Chondrocyte (in vitro differentiated cells): ENCODE measurements at places on chromosomes 1 and 21. TPM values are rescaled to one million over a fixed set of nuclear protein-coding genes. Genes with fewer than 3 reads are reported as not detected.
A peak's percentile ranks its signal among the peaks of the same experiment; 100 is the strongest.

- no peak overlapping the region for H3K4me3 ChIP-seq
- H3K27me3 ChIP-seq: peaks cover 10% of the 10 kb centered on the region
- H3K36me3 ChIP-seq: no peaks in the 10 kb centered on the region
These were observed 27.2 kb downstream of the MCOLN2 start for GRCh38 chr1:84969489-84970250.

DNA sequence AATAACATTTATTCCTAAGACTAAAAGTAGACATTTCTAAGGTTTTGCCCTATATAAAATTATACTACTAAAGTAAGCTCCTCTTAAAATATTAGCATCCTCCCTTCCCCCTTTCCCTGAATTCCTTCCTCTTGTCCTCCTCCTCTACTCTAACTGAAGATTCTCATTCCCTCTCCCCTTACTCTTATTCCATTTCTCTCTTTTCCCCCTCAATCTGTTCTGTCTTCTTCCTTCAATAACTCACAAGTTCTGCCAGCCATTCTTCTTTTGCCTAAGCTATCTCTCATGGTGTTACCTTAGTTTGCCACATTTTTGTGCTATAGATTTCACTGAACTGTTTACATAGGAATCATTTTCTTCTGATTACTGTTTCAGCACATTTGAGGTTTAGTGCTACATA lies 10.7 kb downstream of the LRIF1 start:
- no peaks in the 10 kb centered on the region for H3K27me3 ChIP-seq
- H3K4me1 ChIP-seq: no peaks in the 10 kb centered on the region
- H3K36me3 ChIP-seq: peaks cover 18% of the 10 kb centered on the region
- no peak overlapping the region for H3K27ac ChIP-seq
- DNase-seq: no peak

GRCh38 chr1:147384804-147385203 lies 142.3 kb downstream of the CHD1L start:
- peaks cover 19% of the 10 kb centered on the region for H3K27me3 ChIP-seq
- H3K27ac ChIP-seq: no peak overlapping the region
- no peaks in the 10 kb centered on the region for H3K36me3 ChIP-seq
- H3K4me1 ChIP-seq: no peaks in the 10 kb centered on the region

DNA sequence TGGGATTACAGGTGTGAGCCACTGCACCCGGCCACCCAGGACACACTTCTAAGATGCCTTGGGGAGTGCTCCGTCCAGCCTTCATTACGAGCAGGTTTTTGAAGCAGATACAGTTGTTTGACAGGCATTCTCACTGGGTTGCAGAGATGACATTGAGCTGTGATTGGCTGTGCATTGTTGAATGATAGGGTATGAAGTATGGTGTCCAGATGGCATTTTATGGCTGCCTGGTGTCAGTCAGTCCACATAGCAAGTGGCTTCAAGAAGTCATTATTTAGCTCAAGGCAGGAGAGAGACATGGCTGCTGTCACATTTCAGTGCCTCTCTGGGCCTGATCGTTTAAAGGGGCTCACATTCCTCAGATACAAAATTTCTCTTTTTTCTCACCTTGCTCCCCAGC lies 14.8 kb upstream of the PADI2 start:
- no peak overlapping the region for H3K4me3 ChIP-seq
- no peak overlapping the region for H3K27ac ChIP-seq
- H3K27me3 ChIP-seq: no peaks in the 10 kb centered on the region

DNA sequence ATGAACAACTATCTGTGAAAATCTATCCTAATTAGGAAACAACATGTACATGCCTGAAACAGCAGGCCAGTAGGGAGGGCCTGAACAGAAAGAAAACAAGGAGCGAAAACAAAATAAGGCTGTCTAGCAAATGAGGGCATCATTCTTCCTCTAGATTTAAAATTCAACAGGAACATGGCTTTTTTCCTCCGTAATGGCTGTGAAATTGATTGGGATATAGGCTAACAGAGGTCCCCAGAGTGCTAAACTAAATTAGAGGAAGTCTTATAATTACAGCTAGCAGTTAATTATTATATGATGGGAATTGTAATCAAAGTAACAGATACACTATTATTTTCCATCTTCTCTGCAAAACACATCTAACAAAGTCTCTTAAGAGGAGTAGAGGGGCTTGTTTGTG lies 51.7 kb upstream of the TIAM1 start:
- no peaks in the 10 kb centered on the region for H3K36me3 ChIP-seq
- H3K4me3 ChIP-seq: no peak overlapping the region
- no peak for DNase-seq
- no peaks in the 10 kb centered on the region for H3K27me3 ChIP-seq
- no peak overlapping the region for H3K27ac ChIP-seq

GRCh38 chr1:223716302-223716862 lies 4.0 kb downstream of the CAPN2 start:
- no peak overlapping the region for H3K4me3 ChIP-seq
- peaks cover 89% of the 10 kb centered on the region for H3K4me1 ChIP-seq
- H3K36me3 ChIP-seq: peaks cover 20% of the 10 kb centered on the region
- DNase-seq: peak; percentile 52

GRCh38 chr1:65423884-65424572 lies 3.6 kb downstream of the LEPR start:
- H3K27me3 ChIP-seq: no peaks in the 10 kb centered on the region
- no peak overlapping the region for H3K4me3 ChIP-seq
- H3K36me3 ChIP-seq: peaks cover 14% of the 10 kb centered on the region
- peaks cover 34% of the 10 kb centered on the region for H3K4me1 ChIP-seq
- DNase-seq: no peak
- peak overlapping the region; percentile 88 for H3K27ac ChIP-seq

GRCh38 chr1:40630488-40631223 lies 34.8 kb downstream of the RIMS3 start:
- H3K27me3 ChIP-seq: no peaks in the 10 kb centered on the region
- peaks cover 14% of the 10 kb centered on the region for H3K4me1 ChIP-seq
- H3K27ac ChIP-seq: no peak overlapping the region
- H3K36me3 ChIP-seq: peaks cover 12% of the 10 kb centered on the region
- DNase-seq: no peak

DNA sequence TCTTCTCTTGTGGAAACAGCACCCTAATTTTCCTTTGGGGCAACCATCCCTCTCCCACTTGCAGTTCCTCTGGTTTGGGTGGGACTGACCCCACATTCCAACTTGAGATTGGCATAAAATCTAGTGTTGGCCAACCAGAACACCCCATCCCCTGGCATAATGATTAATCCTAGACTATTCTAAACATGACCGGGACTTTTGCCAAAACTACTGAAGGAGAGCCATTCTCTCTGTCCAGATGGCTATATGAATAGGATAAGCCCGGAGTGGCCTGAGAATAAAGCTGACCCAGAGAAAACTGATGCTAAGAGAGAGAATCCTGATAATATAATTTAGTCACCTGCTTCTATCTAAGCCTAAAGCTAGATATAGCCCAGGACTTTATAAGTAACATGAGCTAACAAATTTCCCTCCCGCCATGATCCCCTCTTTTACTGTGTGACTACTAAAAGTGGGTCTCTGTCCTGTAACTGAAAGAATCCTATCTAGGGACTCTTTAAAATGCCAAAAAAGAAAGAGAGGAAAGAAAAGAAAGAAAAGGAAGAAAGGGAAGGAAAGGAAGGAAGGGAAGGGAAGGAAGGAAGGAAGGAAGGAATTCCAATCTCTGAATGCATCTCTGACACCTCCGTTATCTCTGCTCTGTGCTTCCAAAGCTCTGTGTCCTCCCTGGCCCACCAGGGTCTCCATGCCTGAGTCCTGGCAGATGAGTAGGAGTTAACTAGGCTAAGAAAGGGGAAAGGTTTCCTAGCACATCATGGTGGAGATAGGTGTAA lies 28.0 kb upstream of the NRDC start:
- peaks cover 16% of the 10 kb centered on the region for H3K4me1 ChIP-seq
- DNase-seq: no peak
- no peaks in the 10 kb centered on the region for H3K27me3 ChIP-seq
- H3K36me3 ChIP-seq: no peaks in the 10 kb centered on the region

GRCh38 chr1:243414152-243414494 lies 158.3 kb downstream of the SDCCAG8 start:
- H3K4me1 ChIP-seq: no peaks in the 10 kb centered on the region
- H3K36me3 ChIP-seq: peaks cover 7% of the 10 kb centered on the region
- no peak overlapping the region for H3K4me3 ChIP-seq
- H3K27ac ChIP-seq: no peak overlapping the region

DNA sequence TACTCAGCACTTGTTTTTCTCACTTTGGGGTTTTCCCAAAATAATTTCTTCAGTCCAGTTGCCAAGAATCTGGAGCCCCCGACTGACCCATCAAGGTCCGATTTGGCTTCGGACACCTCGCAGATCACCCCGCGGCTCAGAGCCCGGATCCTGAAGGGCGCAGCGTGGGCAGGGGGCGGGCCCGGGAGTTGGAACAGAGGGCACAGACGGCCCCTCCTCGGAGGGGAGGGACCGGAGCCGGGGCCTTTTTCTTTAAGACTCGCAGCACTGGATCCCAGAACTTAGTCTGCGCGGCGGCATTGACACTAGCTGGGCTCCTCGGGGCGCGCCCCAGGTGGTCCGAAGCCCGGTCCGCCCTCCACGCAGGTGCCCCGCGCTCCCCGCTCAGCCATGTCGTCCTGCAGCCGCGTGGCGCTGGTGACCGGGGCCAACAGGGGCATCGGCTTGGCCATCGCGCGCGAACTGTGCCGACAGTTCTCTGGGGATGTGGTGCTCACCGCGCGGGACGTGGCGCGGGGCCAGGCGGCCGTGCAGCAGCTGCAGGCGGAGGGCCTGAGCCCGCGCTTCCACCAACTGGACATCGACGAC lies at the start of gene CBR3:
Gene CBR3 (plus strand): TSS at position 277 of the 588 bp plus-strand sequence. CDS start 114 bp downstream, at position 391.
- H3K27ac ChIP-seq: peak within 1 kb of the TSS; percentile 88
- peak within 1 kb of the TSS; percentile 87 for H3K4me3 ChIP-seq
- H3K27me3 ChIP-seq: no peaks in the 10 kb centered on the region

DNA sequence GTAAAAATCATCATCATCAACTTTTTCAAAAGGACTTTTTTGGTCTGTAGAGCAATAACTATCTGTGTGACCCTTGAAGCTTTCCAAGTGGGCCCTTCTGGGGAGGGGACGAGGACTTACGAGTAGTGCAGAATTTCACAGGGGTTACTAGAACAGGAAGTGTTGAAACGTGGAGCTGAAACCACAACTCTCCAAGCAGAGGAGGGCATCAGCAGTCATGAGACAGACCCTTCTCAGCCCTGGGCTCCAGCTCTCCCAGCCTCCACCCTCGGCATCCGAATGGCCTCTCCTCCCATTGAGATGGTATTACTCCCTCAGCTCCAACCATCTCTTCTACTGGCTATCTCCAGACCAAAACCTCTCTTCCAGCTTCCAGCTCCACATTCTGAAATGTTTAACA lies 3.6 kb downstream of the FAM89A start:
- peaks cover 30% of the 10 kb centered on the region for H3K4me1 ChIP-seq
- no peak for DNase-seq
- H3K36me3 ChIP-seq: peaks cover 4% of the 10 kb centered on the region
- no peak overlapping the region for H3K4me3 ChIP-seq
- no peaks in the 10 kb centered on the region for H3K27me3 ChIP-seq

- H3K4me1 ChIP-seq: peaks cover 10% of the 10 kb centered on the region
- no peak for DNase-seq
- no peak overlapping the region for H3K4me3 ChIP-seq
- no peaks in the 10 kb centered on the region for H3K27me3 ChIP-seq
These were observed 12.3 kb downstream of the SLC44A3 start for GRCh38 chr1:94832446-94832845.

GRCh38 chr1:54791880-54792522 lies 9.1 kb downstream of the TTC22 start:
- H3K36me3 ChIP-seq: no peaks in the 10 kb centered on the region
- H3K27me3 ChIP-seq: peaks cover 19% of the 10 kb centered on the region
- DNase-seq: no peak
- no peak overlapping the region for H3K27ac ChIP-seq

- H3K27me3 ChIP-seq: no peaks in the 10 kb centered on the region
- no peaks in the 10 kb centered on the region for H3K36me3 ChIP-seq
- H3K4me3 ChIP-seq: no peak overlapping the region
- H3K27ac ChIP-seq: no peak overlapping the region
These were observed 161.0 kb upstream of the KAZN start for GRCh38 chr1:14437417-14437918.

DNA sequence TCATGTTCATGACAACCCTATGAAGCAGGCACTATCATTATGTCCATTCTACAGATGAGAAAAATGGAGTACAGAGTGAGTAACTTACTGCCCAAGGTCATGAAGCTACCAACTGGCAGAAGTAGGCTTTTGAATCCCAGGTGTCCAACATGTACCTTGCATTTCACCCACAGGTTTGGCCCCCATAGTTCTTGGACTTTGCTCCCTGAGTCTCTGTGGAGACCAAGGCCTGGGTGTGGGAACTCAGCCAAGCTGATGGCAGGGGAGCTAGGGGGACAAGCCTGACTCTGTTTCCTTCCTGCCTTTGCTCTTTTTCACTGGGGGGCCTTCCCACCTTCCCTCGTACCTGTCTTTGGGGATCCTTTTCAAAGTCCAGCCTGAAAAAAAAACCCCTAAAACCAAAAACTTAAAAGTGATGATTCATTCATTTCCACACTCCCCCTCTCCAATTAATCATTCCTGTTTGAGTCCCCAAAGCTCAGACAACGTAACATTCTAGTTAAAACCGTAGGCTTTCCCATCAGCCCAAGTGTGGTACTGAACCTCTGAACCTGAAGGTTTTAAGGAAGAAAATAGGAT lies 8.5 kb upstream of the TTC22 start:
- H3K27me3 ChIP-seq: no peaks in the 10 kb centered on the region
- no peaks in the 10 kb centered on the region for H3K36me3 ChIP-seq
- no peak overlapping the region for H3K4me3 ChIP-seq
- no peak overlapping the region for H3K27ac ChIP-seq
- peak; percentile 39 for DNase-seq

DNA sequence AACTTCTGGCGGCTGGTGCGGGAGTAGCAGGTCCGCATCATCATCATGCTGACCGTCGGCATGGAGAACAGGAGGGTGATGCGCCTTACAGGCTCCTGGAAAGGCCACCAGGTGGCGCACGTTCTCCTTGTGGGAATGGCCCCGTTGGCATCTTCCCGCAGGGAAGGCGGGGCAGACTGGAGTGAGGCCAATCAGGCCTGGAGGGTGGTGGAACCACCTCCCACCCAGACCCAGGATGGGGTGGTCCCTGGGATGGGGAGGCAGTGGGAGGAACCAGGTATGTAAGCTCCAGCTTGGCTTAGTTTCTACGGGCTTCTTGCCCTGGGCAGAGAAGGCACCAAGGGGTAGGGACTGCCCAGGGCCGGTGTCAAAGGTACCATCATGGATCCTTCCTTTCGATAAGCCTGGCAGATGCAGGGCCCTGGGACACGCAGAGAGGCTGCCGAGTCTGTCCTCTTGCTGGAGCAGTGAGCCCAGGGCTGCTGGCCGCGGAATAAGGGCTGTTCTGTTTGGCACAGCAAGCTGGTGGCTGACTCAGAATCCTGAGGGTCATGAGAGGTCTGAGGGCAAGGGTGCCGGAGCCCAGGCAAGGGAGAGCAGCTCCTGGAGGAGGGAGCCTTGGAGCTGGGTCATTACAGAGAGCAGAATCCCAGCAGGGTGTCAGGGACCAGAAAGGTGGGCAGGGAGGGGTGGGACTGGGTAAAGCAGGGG lies 8.7 kb upstream of the LGR6 start:
- peak overlapping the region; percentile 56 for H3K4me3 ChIP-seq
- H3K27me3 ChIP-seq: peaks cover 24% of the 10 kb centered on the region
- peak overlapping the region; percentile 54 for H3K27ac ChIP-seq
- H3K4me1 ChIP-seq: peaks cover 5% of the 10 kb centered on the region

Gene ALX3
- not detected in 3 replicates for total RNA-seq

Gene UBL4B
- not detected in 3 replicates for total RNA-seq

Gene CLEC20A
- not detected in 3 replicates for total RNA-seq

Gene TM2D1
- total RNA-seq: 41.3 to 47.3 TPM (median 45.6 TPM) in 3 replicates

Gene RXFP4
- total RNA-seq: not detected in 3 replicates

Gene F3
- 4.5 to 6.5 TPM (median 6.3 TPM) in 3 replicates for total RNA-seq

Gene ADORA1
- 0.24 to 2.1 TPM (median 1.7 TPM) in 3 replicates for total RNA-seq

Gene RAP1GAP
- total RNA-seq: 1.1 to 2.2 TPM (median 1.8 TPM) in 3 replicates

Gene PRR9
- total RNA-seq: not detected in 3 replicates

Gene RAB42
- 1.3 to 2.6 TPM (median 2.3 TPM) in 3 replicates for total RNA-seq
